Right hindlimb (tissue), 1 donor: ENCODE measurements at places on chromosomes 6 and 20.
A peak's percentile ranks its signal among the peaks of the same experiment; 100 is the strongest.

DNA sequence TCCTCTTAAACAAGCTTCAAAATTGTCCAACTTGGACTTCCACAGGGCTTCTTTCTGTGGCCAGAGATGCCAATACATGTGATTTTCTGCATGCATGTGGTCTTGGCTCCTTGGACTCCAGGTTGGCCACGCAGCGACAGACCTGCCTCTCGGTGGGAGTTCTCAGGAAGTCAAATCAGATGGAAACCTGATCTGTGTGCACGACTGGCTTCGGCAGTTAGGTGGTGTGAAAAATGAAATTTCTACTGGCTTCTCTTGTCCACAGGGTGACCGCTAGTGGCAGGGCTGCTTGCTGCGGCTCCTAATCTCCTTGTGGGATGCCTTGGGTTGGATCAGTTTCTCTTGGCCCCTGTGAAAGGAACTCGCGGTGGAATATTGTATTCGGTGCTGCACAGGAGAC, 57.3 kb downstream of the PHACTR3 start:
- DNase-seq, result no peak

DNA sequence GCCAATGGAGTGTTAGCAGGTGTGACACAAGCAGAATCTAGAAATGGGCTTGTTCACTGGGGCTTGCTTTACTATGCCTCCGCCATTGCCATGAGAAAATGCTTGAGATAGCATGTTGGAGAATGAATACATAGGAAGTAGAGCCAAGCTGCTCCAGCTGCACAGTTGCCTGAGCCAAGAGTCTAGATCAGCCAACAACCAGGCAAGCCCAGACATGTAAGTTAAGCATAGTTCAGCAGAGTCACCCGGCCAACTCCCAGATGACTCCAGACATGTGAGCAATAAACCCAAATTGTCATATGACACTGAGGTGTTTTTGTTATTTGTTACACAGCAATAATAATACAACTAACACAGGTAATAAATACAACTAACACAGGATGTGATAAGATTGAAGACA, 167.9 kb downstream of the HAO1 start:
- DNase-seq, result peak; percentile 46

- DNase-seq, result no peak
Observed at GRCh38 chr6:131831392-131831791, 23.6 kb downstream of the ENPP1 start.

DNA sequence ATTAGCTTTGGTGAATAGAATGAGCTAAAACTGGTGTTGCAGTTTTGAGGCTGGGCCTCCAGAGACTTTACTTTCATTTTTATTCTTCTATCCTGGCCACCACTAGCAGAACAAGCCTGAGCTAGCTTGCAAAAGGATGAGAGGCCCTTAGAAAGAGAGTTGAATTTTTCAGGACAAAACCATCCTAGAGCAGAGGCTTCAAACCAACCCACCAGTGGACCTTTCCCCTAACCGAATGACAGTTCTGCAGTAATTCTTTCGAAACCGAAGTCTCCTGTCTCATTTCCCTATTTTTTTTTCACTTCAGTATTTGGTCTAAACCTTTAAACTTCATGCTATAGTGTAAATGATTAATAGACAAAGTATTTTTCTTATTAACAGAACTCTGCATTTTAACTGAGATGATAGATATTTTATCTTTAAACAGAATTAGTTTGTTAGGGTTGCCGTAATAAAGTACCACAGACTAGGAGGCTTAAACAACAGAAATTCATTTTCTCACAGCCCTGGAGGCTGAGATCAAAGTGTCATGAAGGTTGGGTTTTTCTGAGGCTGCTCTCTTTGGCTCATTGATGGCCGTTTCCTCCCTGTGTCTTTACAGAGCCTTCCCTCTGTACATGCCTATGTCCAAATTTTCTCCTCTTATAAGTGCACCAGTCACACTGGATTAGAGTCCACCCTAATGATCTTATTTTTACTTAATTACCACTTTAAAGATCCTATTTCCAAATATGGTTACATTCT, 80.6 kb upstream of the PAK5 start:
- DNase-seq, result no peak

DNA sequence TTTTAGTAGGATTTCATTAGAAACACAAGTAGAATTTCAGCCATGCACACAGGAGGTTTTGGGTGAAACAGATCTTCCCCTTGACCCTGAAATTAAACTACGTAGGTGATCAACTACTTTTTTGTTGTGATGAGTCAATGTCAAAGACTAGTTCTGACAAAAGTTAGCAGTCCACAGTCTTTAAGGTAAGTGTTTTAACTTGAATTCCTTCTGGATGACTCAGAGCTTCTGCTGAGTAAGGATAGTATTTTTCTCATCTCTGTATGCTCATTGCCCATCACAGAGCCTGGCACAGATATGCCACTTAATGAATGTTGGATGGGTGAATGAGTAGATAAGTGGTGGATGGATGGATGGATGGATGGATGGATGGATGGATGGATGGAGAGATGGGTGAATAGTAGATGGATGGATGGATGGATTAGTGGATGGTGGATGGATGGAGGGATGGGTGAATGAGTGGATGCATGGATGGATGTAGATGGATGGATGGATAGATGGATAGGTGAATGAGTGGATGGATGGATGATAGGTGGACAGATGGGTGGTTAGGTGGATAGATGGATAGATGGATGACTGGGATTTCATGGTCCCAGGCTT, 165.3 kb downstream of the ZMYND8 start:
- DNase-seq, result no peak

DNA sequence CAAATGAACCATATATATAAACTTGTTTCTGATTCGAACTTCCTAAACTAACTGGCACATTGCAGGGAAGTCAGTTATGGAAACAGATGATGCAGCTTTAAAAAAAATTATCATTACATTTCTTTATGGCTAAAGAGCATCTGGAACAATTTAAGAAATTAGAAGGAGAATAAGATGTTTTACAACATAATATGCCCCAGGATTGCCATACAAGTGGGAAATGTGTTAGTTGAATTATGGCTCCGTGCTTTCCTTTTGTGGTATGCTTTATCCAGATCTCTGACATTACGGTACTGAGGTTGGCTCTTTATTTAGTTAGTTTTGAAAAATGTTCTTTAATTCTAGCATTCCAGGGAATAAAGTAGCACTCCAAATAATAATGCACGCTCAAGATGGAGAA, 343.0 kb upstream of the ZFP64 start:
- no peak for DNase-seq

GRCh38 chr6:36933519-36933918, 21.0 kb upstream of the PI16 start:
- DNase-seq, result no peak

GRCh38 chr20:45409521-45410272, 1.6 kb downstream of the DBNDD2 start:
- no peak for DNase-seq

DNA sequence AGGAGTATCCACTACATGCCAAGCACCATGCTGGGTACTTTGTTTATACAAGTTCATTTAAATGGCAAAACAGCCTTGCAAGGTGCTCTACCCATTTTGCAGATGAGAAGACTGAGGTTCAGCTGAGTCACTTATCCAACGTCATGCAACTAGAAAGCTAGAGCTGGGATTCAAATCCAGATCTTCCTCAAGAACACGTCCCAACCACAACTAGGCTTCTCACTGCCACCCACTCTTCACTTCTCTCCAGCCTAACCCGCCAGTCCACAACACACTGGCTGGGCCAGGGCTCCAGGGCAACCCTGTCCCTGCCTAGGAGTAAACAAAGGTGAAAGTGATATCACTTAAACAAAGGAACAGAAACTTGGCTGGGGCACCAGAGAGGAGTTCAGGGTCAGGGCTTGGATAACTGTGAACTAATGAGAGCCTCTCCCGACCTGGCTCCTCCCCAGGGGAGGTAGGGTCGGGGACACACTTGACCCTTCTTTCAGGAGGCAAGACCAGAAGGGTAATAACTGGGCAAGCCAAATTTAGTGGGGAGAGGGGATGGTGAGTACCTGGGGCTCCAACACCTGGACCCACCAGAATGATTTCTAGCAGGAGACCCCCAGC, 7.9 kb downstream of the SDC4 start:
- DNase-seq, result no peak

- DNase-seq, result no peak
Observed at GRCh38 chr6:17886891-17887290, 100.5 kb downstream of the KIF13A start.
